ENCODE measurements at places on chromosomes 5 and 9. TPM values are rescaled to one million over a fixed set of nuclear protein-coding genes. Genes with fewer than 3 reads are reported as not detected.
A peak's percentile ranks its signal among the peaks of the same experiment; 100 is the strongest.

GRCh38 chr9:28607843-28608242 is 1034.6 kb upstream of the C9orf72 start:
- no peak for DNase-seq

GRCh38 chr5:115289104-115289503 is 7.3 kb downstream of the CCDC112 start:
- no peak for DNase-seq

- DNase-seq, result no peak
Observed at GRCh38 chr5:124461157-124461556, 285.3 kb downstream of the ZNF608 start.

DNA sequence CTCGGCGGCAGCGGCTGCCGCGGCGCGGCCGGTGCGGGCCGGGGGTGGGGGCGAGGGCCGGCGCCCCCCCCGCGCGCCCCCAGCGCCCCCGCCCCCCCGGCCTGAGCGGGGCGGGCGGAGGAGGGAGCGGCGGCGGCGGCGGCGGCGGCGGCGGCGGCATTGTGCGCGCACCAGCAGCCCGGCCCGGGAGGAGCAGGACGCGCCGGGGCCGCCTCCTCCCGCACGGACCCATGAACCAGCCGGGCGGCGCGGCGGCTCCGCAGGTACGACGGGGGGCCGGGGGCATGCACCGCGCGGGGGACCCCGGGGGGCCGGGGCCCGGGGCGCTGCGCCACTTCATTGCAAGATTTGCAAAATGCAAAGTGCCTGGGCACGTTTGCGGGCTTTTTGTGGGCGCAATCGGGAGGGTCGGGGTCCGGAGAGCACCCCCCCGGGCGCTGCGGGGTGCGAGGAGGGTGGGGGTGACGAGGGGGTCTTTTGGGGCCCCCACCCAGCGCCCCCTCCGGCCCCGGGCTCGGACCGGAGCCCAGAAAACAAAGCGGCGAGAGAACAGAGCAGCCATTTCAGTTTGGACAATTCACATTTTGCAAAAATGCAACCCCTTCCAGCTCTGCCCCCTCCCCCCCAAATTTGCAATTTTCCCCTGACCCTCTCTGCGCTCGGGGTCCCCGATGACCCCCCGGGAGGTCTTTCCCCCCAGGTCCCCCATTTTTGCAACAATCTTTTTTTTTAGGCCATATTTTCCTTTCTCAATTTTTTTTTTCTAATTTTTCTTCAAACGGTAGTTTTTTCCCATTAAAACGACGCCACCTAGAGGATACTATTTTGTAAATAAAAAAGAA is at the start of gene ZNF618:
Gene ZNF618, plus strand, starts transcription at position 159 of the 842 bp plus-strand sequence. Its CDS starts 72 bp downstream, at position 231.
- peak; percentile 56 for DNase-seq

The ST8SIA4 gene
- 0.54 TPM for total RNA-seq

The ORM2 gene
- total RNA-seq, result not detected

The PRKACG gene
- total RNA-seq, result not detected

The SPINK5 gene
- not detected for total RNA-seq
